ENCODE measurements at places on chromosomes 1 and 21. TPM values are rescaled to one million over a fixed set of nuclear protein-coding genes. Genes with fewer than 3 reads are reported as not detected.

CLCA4 gene
- total RNA-seq = 0.86 TPM

DNA sequence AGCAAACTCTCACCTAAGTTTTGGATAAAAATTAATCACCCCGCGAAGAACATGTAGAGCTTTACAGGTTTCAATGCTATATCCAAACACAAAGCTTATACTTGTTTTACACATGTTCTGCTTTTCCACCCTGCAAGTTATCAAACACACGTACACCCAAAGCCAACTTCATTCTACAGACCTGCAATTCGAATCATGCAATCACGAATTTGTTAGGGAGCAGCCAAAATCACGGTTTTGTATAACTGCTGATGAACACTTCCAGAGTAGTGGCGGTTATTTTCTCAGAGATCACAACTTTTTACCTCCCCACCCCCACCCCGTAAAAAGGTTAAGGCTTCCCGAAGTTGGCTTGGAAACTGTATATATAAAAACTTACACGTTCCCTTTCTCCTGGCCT, 1.4 kb downstream of the HMGN1 start:
- no peak for DNase-seq

- peak; percentile 45 for DNase-seq
Measured at GRCh38 chr1:85258536-85259117, 835 bp downstream of the C1orf52 start.

DNA sequence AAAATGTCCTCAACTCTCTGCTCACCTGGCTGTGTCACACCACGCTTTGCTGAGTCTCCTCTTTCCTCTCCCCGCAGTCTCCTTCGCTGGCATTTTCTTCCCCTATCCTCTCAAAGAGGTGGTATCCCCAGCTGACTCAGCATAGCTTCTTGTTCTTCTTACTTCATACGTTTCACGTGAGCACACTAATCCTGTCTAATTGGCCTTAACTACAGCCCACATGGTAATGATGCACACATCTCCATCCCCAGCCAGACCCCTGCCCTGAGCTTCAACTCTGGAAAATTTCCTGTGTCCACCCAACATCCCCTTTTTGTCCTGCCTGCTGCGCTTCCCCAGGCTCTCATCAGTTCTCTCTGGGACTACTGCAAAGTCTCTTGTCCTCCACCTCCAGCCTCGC, 169.8 kb downstream of the TTLL7 start:
- DNase-seq = no peak

DNA sequence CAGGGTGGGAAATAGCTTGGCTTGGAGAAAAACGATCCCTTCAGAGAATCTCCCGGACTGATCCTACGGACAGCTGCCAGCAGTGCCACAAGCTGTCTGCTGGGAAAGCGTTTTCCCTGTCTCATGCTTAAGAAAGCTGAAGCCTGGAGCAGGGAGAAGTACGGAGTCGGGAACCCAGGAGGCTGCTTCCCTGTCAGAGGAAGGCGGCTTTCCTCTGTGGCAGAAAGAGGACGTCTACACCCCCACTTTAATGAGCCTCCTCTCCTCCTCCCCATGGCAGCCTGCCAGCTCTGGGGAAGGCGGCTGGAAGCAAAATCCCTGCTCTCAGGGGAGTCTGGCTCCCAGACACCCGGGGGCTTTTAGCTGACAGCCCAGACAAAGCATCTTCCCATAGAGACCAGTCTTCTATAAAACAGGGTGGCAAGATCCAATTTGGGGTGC, 7.3 kb downstream of the KIF21B start:
- DNase-seq = no peak

GRCh38 chr1:212463565-212464285, 31.0 kb downstream of the NENF start:
- no peak for DNase-seq

Data from ureter (tissue), 1 donor.